ENCODE measurements at places on chromosomes 6 and 20. TPM values are rescaled to one million over a fixed set of nuclear protein-coding genes. Genes with fewer than 3 reads are reported as not detected.

TMC2 gene
- not detected for total RNA-seq

OR2J1 gene
- not detected for total RNA-seq

BTNL2 gene
- total RNA-seq: not detected

SLC35F1 gene
- total RNA-seq: 0.02 TPM

F13A1 gene
- total RNA-seq: not detected

NOTCH4 gene
- total RNA-seq: 0.98 TPM

PLCB4 gene
- total RNA-seq: 25.2 TPM

PTCRA gene
- total RNA-seq: not detected

ALDH8A1 gene
- total RNA-seq: 0.20 TPM

AKAP12 gene
- total RNA-seq: 196 TPM

TSHZ2 gene
- total RNA-seq: not detected

ENPP1 gene
- 1.3 TPM for total RNA-seq

PAQR8 gene
- 1.3 TPM for total RNA-seq

BPIFB1 gene
- total RNA-seq: not detected

AGPAT4 gene
- total RNA-seq: 5.4 TPM

PNPLA1 gene
- total RNA-seq: not detected

OR2W1 gene
- total RNA-seq: not detected

KLHDC3 gene
- 28.6 TPM for total RNA-seq

HLA-DPA1 gene
- not detected for total RNA-seq

DSP gene
- total RNA-seq: 40.4 TPM

SRSF12 gene
- total RNA-seq: 2.2 TPM

NKAPL gene
- total RNA-seq: not detected

HTR1B gene
- 0.32 TPM for total RNA-seq

ZNF334 gene
- not detected for total RNA-seq

SEL1L2 gene
- not detected for total RNA-seq

LGSN gene
- 1.9 TPM for total RNA-seq

TMEM170B gene
- total RNA-seq: 0.72 TPM

TMEM217 gene
- 0.60 TPM for total RNA-seq

GGTLC1 gene
- total RNA-seq: not detected

KCNB1 gene
- total RNA-seq: 2.2 TPM

MAP7 gene
- 25.7 TPM for total RNA-seq

MPIG6B gene
- not detected for total RNA-seq

TRIM40 gene
- total RNA-seq: not detected

SLC22A7 gene
- not detected for total RNA-seq

HSPA12B gene
- 0.47 TPM for total RNA-seq

ARG1 gene
- total RNA-seq: not detected

GHRH gene
- not detected for total RNA-seq

LY6G5C gene
- 1.8 TPM for total RNA-seq

BPIFB2 gene
- not detected for total RNA-seq

LSM2 gene
- 49.5 TPM for total RNA-seq

EPB41L1 gene
- total RNA-seq: 60.7 TPM

PSORS1C2 gene
- not detected for total RNA-seq

COL21A1 gene
- 0.56 TPM for total RNA-seq

CRISP3 gene
- not detected for total RNA-seq

CTAGE9 gene
- not detected for total RNA-seq

KIF6 gene
- 0.18 TPM for total RNA-seq

BCAS4 gene
- total RNA-seq: 27.1 TPM

SLC24A3 gene
- 0.02 TPM for total RNA-seq

GLP1R gene
- not detected for total RNA-seq

LHFPL5 gene
- total RNA-seq: 0.16 TPM

CYP39A1 gene
- not detected for total RNA-seq

ELMO2 gene
- 21.9 TPM for total RNA-seq

ZNF165 gene
- 0.80 TPM for total RNA-seq

TRIM15 gene
- not detected for total RNA-seq

TBX18 gene
- total RNA-seq: 22.8 TPM

PACRG gene
- total RNA-seq: 0.32 TPM

NOX3 gene
- total RNA-seq: not detected

All from A549 treated with dexamethasone at 1 μM for 4 hours (cell line).